A549 treated with AZD2906 at 1 μM for 4 hours (cell line): ENCODE measurements at places on chromosomes 7 and 10. TPM values are rescaled to one million over a fixed set of nuclear protein-coding genes. Genes with fewer than 3 reads are reported as not detected.

MBL2 gene
- total RNA-seq = not detected in 5 replicates

AGFG2 gene
- 41.5 to 62.8 TPM (median 57.6 TPM) in 5 replicates for total RNA-seq

CBX3 gene
- 216 to 269 TPM (median 223 TPM) in 5 replicates for total RNA-seq

SMKR1 gene
- 7.4 to 8.4 TPM (median 7.8 TPM) in 5 replicates for total RNA-seq

SPDYE2 gene
- not detected in 5 replicates for total RNA-seq

CCL26 gene
- 7.7 to 10.9 TPM (median 7.9 TPM) in 5 replicates for total RNA-seq

RNF148 gene
- total RNA-seq = not detected in 5 replicates

NPC1L1 gene
- 0.06 to 0.09 TPM (median 0.08 TPM) in 5 replicates for total RNA-seq

OR2A5 gene
- not detected in 5 replicates for total RNA-seq

UTF1 gene
- not detected in 5 replicates for total RNA-seq

FKBP9 gene
- 71.4 to 143 TPM (median 85.5 TPM) in 5 replicates for total RNA-seq

NOD1 gene
- total RNA-seq = 5.4 to 7.3 TPM (median 6.5 TPM) in 5 replicates

KCP gene
- 0.11 to 0.21 TPM (median 0.20 TPM) in 5 replicates for total RNA-seq

EIF5AL1 gene
- total RNA-seq = 2.0 to 3.1 TPM (median 2.5 TPM) in 5 replicates

TLX1 gene
- not detected in 5 replicates for total RNA-seq

PAPOLB gene
- not detected in 5 replicates for total RNA-seq

PRKG1 gene
- 0.01 to 0.02 TPM (median 0.01 TPM) in 3 of 5 replicates, not detected in the others for total RNA-seq

CYP26C1 gene
- total RNA-seq = not detected in 5 replicates

CPED1 gene
- not detected in 5 replicates for total RNA-seq

GATA3 gene
- total RNA-seq = 4.0 to 4.7 TPM (median 4.5 TPM) in 5 replicates

GIMAP4 gene
- total RNA-seq = not detected in 5 replicates

SLIT1 gene
- 0.02 to 0.10 TPM (median 0.07 TPM) in 5 replicates for total RNA-seq

UNC5B gene
- 3.1 to 4.8 TPM (median 3.8 TPM) in 5 replicates for total RNA-seq

LRRC18 gene
- total RNA-seq = not detected in 5 replicates

MRPL43 gene
- total RNA-seq = 72.7 to 102 TPM (median 95.3 TPM) in 5 replicates

EPHB6 gene
- 0.40 to 0.87 TPM (median 0.60 TPM) in 5 replicates for total RNA-seq

OR2A42 gene
- total RNA-seq = not detected in 5 replicates

SPOCK2 gene
- 0.29 to 0.53 TPM (median 0.40 TPM) in 5 replicates for total RNA-seq

EDRF1 gene
- 12.7 to 14.5 TPM (median 14.1 TPM) in 5 replicates for total RNA-seq
